ENCODE measurements at places on chromosomes 3 and 15.

DNA sequence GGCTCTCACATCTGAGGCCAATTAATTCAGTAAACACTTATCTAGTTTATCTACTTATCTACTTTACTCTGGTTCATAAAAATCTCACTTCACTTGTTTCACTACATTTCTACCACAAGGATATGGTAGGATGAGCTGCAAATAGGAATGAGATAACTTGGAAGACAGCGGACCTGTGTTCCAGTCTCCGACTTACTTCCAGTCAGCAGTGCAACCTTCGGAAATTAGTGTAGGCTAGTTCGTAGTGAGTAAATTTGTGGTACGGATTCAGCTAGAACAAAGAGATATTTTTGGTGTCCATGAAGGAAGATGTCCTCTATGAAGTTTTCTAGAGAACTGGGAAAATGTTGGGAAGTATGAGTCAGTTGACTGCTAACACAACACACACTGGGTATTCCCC is 66.3 kb downstream of the TPRG1 start:
- DNase-seq, result no peak

DNA sequence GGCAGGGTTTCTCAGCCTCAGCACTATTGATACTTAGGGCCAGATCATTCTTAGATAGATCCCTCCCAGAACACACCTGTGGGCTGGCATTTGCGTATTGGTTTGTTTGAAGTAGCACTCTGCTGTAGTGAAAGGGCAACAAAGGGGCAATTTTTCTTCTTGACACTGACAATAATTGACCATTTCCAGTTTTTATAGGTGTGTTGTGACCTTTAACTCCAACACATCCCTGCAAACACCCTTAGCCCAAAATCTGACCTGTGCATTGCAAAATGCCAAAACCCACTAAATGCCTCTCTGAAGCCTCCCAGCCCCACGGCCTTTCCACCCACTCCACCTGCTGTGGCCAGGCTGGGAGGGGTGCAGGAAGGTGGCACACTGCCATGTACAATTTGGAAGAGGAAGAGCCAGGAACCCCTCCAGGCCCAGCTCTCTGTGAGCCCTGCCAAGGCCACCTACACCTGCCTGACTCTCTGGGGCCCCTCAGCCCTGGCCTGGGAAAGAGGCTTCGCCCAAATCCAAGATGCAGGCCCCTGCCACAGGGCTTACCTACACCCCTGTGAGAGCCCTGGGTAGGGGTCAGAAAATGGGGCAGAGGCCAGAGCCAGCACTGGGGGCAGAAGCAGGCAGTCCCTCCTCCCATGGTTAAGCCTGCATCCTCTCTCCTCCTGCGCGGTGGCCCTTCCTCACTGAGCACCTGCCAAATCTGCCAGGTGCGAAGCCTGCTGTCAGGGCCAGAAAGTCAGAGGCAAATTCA is 9.6 kb upstream of the CYP11A1 start:
- DNase-seq, result no peak

DNA sequence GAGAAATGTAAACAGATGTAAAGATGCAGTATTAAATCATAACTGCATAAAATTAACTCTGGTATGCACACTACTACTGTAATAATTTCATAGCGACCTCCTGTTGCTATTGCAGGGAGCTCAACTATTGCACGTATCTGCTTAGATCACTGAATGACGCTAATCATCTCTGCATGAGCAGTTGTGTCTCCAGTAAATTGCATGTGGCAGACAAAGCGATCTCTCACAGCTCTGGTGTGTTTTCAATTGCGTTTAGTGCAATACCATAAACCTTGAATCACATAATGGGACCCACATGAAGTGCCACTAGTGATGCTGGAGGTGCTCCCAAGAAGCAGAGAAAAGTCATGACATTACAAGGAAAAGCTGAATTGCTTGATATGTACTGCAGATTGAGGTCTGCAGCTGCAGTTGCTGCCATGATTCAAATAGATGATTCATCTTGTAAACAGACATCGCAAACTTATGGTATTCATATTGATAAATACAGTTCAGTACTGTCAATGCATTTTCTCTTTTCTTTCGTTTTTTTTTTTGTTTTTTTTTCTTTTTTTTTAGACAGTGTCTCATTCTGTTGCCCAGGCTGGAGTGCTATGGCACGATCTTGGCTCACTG is 30.2 kb upstream of the LCTL start:
- no peak for DNase-seq

DNA sequence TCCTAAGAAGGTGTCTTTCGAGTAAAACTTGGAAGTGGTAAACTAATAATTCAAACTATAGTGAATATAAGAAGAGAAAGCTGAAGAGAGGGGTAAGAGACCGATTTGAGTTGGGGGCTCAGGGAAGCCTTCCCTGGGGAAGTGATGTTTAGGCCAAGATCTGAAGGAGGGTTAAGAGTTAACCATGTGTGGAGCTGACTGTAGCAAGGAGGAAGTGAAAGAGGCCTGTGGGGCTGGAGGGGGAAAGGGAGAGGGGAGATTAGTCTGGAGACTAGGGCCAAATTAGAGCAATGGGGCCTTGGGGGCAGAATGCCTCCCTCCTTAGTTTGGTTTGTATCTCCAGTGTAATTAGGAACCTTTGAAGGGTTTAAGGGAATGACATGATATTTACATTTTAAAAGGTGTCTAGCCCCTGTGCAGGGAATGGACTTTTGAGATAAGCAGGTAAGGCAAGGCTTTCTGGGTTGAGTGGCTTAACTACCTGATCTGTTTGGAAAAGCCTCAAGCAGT is 2.2 kb downstream of the ZNF592 start:
- DNase-seq, result no peak

DNA sequence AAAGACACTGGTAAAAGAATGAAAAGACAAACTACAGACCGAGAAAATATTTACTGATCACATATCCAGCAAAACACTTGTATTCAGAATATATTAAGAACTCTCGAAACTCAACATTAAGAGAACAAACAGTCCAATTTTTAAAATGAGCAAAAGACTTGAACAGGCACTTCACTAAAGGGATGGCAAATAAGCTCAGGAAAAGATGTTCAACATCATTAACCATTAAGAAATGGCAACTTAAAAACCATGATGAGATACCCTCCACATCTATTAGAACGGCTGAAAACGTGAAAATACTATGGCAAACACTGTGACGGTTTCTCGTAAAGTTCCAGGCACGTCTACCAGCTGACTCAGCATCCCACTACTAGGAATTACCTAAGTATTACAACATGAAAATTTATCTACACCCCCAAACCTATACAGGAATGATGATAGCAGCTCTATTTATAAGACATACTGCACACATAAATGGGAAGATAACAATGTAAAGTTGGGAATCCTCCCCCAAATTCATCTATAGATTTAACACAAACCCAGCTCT is 86.1 kb upstream of the PROK2 start:
- DNase-seq, result no peak

GRCh38 chr3:154121701-154122551 is 736 bp downstream of the ARHGEF26 start:
- DNase-seq, result peak; percentile 29

DNA sequence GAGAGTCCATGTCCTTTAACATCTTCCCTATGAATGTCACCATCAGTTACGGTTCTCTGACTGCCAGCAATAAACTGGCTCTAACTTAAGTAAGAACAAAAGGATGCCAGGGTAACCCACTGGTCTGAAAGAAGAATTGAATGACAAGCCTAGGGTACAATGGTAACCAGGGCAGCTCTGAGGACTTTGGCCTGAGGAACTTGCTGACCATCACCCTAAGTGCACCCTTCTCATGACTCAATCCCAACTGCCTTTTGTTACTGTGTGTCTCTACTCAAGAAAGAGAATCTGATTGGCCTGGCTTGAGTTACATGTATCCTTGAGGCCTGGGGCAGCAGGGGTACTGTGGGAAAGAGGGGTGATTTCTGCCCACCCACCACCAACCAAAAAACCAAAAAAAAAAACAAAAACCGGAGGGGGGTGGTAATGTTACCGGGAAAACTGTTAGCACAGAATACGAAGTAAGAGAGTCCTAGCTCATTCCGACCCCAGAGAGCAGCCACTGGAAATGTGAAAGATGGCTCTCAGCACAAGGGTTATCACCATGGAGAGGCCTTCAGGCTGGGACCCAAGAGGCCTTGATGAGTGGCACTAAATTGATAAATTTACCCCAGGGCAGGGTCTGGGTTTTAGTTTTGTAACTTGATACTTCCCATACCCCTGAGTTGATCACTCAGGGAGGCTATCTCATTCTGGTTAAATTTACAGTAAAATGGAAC is 9.3 kb upstream of the SLC28A1 start:
- no peak for DNase-seq

- DNase-seq, result no peak
These were observed 58.5 kb downstream of the APBA2 start for GRCh38 chr15:28944286-28944685.

GRCh38 chr3:23889950-23890349 is 26.8 kb downstream of the NKIRAS1 start:
- no peak for DNase-seq

DNA sequence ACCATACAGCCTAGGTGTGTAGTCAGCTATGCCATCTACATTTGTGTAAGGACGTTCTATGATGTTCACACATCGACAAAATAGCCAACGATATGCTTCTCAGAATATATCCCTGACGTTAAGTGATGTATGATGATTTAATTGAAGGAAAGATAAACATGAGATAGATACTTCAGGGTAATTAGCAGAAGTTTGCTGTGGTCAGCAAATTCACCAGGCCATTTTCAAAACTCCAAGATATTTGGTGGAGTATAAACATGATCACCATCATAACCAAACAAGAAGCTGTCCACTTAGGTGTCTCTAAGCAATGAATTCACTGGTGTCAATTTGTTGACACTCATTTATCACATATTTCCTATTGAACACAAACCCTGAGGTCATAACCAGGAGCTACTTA is 885.6 kb upstream of the NR2F2 start:
- no peak for DNase-seq

Data from HTR-8/SVneo (cell line).